ENCODE measurements at places on chromosomes 11 and 22.

- DNase-seq = no peak
These were observed 166.4 kb downstream of the CASP12 start for GRCh38 chr11:104731890-104732289.

DNA sequence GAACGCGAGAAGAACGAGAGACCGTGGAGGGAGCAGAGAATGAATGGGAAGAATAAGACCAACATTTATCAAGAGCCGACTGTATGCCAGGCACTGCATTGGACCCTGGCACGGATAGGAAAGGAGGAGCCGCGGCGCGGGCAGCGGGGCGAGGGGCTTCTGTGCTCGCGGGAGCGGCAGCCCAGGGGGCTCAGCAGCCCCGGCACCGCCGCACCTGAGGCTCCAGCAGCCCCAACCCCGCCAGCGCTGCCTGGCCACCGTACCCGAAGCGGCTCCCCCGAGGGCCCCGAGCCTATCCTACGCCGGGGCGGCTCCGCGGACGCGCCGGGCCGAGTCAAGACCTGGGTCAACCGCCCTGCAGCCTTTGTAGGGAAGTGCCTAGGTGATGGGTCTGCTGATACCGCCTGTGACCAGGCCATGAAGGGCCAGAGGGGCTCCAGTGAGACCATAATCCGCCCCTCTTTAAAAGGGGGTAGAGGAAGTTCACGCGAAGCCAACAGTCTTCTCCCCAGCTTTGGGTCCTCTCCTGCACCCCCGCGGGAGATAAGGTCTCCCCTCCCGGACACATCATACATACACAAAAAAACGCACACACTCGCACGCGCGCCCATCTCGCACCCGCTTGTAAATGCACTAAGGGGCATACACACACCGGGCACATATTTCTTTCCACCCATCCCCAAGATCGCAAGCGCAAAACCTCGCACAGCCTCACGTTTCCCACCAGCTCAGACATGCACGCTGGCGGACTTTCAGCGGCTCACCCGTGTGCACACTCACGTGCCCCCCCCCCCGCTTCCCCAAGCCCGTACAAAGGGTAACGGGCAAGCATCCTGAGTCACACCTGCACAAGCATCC is 935 bp upstream of the RTN4RL2 start:
- DNase-seq = no peak

DNA sequence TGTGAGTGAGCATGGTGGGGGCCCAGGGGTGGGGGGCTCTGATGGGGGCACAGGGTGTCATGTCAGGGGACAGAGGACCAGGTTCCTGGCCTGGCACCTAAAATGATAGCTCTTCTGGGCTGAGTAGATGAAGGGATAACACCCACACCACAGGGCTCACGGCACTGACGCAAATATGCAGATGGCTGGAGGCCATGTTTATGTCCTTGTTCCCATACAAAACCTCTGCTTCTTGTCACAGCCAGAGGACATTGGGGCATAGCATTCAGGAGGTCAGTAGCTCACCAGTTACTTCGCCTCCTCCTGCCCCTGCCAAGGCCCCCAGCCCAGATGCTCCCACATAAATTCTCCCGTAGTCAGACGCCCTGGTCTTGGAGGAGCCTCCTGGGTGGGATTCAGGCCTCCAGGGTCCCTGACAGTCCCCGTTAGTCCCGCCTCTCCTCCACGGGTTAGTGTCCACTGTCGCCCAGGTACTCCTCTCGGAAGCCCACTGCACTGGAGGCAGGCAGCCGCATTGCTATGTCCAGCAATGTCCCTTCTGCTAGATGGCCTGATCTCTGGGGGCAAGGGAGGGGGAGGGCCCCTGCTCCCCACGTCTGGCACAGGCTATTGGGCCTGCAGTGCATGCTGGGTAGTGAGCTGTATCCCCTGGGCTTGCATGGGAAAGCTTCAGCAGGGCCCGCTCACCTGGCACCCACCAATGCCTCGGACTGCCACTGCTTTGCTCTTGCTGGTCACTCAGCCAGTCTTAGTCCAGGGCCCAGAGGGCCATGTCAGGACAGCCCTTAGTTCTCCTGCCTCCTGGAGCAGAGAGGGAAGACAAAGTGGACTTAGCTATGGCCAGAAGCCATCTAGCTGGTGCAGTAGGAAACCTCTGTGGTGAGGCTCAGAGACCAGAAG is 75.6 kb upstream of the MYOD1 start:
- DNase-seq = no peak

DNA sequence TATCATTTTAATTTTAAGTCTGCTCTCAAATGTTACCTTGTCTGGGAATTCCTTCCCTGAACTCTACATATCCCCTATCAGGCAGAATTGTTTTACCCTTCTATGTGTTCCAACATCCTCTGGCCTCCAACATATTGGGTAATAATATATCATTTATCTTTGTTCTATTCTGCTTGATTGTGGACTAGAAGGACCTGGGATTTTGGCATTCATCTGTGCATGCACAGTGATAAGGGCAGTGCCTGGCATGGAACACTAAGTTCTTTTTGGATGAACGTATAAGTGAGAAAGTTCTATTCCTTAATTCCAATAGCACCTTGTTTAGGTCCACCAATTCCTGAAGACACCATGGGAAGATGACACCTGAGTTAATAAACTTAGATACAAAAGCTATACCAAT is 1.2 kb upstream of the MS4A2 start:
- no peak for DNase-seq

DNA sequence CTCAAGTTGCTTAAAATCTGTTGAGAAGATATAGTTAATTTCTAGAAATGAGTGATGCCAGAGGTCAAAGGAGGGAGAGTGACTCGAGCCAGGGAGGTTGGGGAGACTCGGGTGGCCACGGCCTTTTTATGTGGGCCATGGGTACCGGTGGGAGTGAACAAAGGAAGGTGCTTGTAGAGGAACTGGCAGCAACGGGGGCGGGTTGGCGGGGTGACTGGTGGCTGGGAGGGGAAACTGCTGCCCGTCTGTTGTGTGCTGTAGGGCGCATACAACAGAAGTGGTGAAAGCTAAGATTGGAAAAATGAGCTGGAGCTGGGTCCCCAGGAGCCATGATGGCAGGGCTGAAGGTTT is 5.4 kb downstream of the DAGLA start:
- DNase-seq = no peak

GRCh38 chr11:112520354-112520753 is 259.7 kb upstream of the PLET1 start:
- DNase-seq = no peak

DNA sequence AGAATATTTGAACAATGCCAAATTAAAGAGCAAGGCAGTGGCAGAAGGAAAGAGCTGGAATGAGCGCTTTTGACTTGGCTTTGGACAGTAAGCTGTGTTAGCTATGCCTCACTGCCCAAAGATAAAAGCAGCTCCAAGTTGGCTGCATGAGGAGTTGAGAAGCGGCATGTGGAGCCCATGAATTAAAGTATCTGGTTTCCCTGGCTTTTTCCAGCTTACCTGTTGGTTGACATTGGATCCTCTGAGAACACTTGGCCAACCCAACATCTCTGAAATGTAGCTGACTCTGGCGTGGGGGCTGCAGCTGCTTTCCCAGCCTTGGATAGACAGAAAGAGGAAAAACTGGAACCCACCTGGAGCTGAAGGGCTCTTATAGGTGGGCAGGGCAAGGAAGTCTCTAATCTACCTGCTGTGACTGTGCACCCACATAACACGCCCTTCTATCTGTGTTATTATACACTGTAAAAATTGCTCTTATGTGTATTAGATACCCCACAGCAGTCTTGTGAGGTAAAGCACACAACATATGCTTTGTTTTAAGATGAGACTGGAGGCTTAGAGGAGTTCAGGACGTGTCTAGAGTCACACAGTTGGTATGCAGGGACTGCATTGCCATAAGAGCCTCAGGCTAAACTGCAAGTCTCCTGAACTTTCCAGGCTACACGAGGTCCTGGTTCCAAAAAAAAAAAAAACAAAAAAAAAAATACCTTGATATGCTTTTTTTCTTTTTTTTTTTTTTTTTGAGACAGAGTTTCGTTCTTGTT is 5.8 kb downstream of the UBASH3B start:
- DNase-seq = no peak

- no peak for DNase-seq
These were observed 939.0 kb downstream of the BRD1 start for GRCh38 chr22:48888466-48889208.

DNA sequence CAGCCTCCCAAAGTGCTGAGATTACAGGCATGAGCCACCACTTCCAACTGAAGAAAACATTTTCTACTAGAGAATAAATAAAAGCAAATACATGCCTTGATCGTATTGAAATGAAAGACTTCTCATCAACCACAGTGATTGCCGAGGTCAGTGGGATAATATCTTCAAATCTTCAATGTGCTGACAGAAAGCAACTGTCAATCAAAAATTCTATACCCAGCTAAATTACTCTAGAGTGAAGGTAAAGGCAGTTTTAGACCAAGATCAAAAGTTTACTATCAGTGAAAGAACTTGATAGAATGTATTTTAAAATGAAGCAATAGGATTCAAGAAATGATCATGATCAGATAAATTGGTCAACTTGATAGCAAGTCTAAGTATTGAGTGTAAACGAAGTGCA is 130.6 kb downstream of the BRD1 start:
- no peak for DNase-seq

- DNase-seq = no peak
These were observed 12.6 kb downstream of the CHST1 start for GRCh38 chr11:45652781-45653180.

DNA sequence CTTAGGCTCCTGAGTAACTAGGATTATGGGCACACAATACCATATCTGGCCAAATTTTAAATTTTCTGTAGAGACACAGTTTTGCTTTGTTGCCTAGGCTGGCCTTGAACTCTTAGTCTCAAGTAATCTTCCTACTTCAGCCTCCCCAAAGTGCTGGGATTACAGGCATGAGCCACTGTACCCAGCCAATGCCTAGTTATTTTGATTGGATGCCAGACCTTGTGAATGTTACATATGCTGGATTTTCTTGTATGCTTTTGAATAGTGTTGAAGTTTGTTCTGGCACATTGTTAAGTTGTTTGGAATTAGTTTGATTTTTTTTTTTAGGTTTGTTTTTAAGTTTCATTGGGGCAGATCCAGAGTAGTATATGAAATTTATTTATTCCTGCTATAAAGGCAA is 110.7 kb upstream of the ANO5 start:
- no peak for DNase-seq

GRCh38 chr11:114845766-114846415 is 167.6 kb downstream of the NXPE2 start:
- DNase-seq = no peak

DNA sequence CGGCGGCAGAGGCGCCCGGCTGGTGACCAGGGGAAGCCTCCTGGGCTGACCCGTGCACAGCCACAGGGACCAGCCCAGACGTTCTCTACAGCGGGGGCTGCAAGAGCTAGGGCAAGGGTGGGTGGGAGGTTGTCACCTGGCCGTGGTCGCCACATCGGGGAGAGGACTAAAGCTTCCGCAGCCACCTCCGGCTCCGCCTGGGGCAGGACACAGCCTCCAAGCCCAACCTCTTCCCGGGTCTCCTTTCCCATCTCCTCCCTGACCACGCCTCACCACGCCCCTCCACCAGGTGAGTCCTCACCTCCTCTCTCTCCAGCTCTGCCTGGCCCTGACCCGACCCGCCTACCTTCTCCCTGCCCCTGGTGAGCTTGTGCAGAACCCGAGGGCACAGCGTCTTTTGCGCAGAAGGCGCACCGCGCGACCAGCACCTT is 75.9 kb upstream of the LMO1 start:
- DNase-seq = no peak

GRCh38 chr22:29883775-29884097 is 762 bp downstream of the MTMR3 start:
- DNase-seq = no peak

DNA sequence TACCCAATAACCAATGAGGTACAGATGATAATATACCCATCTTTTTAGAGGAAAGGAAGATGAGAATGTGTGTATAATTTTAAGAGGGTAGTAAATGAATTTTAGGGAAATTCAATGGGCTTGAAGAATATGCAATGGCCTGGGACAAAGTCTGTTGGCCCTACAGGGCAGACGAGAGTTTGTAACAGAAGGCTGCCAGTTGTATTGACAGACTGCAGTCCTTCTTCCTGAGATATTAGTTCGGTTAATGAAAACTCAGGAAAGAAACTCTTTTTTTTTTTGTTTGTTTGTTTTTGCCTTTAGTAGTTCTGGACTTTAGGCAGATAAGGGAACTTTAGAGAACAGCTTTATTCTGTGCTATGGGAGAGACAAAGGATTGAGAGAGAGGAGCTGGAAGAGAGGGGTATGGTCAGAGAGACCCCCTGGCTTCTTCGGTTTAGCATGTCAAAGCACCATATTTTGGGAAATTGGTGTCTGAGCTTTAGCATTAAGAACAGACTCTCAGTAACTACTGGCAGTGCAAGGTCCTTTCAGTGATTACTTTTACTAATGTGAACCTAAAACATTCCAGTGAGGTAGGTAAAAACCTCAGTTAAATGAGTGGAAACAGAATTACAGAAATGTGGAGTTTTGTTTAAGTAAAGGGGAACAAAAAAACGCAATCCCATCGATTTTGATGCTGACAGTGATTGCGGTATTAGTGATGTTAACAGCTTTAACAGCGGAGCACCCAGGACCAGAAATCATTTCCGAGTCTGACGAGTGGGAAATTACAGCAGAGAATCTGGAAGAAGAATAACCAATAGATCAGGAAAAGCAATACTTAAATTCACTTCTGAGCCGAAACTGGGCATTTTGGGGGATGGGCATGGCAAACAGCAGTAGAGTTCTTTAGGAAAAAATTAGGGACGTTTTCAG is 644 bp upstream of the NAALAD2 start:
- no peak for DNase-seq

GRCh38 chr22:25563761-25564319 is 635 bp upstream of the GRK3 start:
- no peak for DNase-seq

DNA sequence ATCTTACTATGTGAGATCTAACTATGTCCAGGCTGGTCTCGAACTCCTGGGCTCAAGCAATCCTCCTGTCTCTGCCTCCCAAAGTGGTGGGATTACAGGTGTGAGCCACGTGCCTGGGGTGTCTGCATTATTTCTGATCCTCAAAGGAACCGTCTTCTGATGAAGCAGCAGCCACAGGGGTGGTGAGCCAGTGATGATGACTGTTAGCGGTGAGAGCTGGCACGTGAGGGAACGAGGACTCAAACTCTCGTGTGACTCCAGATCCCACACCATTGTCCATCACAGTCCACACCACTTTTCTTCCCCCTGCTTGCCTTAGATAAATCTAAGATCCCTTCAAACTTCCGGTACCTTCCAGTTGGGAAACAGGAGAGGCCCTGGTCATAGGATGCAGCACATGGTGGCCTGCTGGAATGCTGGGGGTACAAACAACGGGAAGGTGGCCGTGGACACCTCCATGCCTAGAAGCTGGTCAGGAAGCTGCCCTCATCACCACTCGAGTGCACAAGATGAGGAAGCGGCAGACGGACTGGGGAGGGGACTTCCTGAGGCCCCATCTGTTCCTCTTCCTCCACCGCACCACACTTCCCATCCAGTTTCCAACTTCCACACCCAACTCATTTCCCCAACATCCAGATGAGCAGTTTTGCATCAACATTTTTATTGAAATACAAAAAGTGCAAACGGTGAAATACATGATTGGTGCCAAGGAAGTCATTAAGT is 23.8 kb downstream of the ARHGAP1 start:
- DNase-seq = no peak

DNA sequence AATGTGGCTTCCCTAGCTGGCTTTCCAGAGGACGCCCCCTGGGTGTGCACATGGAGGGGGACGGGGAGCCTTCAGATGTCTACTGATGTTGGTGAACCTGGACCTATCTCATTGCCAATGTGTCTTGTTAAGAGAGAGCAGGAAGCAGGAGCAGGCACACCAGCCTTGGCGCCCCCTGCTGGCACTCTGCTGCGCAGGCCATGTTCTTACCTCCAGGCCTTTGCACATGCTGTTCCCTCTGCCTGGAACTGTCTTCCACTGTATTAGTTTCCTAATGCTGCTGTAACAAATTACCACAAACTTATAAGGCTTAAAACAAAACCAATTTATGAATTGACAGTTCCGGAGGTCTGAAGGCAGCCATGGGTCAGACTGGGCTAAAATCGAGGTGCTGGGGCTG is 23.6 kb upstream of the MN1 start:
- no peak for DNase-seq

Data from GM12891 (cell line).